ENCODE measurements at places on chromosomes 13 and 19.

DNA sequence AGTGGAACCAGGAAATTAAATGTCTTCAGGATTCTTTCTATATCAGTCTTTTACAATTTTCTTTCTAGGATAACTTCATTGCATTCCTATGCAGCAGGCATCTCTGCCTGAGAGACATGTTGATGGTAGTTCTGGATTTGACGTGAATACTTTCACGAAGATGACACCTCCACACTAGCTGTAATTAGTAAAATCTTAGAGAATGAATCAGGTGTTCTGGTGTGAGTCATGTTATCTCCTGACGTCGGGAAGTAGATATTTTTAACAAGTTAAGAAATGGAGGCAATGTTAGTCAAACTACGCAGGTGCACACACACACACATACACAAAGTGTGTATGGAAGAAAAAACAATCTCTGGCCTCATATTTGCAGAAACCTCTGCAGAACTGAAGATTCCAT lies 1661.3 kb upstream of the MIR17HG start:
- DNase-seq, result no peak

DNA sequence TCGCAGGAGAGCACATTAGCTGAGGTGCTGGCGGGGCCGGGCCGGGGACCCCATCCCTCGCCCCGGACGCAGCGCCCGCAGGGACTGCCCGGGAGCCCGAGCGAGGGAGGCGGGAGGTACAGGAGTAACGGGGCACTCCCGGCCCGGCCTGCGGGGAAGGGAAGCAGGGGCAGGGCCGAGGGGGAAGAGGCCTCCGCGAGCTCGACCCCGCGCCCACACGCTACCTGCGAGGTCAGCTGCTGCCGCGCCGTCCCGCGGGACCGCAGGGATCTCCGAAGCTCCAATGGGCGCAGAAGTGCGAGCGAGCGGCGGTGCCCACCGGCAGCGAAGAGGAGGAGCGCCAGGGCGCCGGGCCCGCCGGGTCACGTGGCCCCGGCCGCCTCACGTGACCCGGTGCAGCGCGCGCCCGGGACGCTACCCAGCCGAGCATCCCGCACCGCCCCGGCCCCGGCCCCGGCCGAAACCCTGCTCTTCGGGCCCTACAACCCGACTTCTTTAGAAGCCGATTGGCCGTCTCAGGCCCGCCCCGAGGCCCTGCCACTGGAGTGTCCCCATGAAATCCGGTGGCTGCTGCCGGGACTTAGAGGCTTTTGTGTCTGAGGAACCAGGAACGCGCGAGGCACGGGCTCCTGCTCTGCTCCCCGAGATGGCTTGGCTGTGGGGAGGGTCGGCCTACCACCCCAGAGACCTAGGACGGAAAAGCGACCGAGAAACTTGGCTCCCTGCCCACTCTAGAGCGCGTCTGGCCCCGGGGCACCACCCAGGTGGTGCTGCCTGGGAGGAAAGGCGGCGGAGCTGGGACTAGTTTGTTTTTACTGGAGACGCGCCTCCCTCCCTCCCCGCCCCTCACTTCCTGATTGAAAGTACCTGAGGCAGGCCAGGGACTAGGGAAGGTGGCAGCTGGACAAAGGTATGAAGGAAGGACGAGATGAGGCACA lies at the start of gene RCBTB1:
TSS of gene RCBTB1 (minus strand) at position 339 of the 938 bp plus-strand sequence. CDS start 18,279 bp downstream, outside the sequence.
- peak; percentile 74 for DNase-seq

- no peak for DNase-seq
These were observed 34.7 kb downstream of the NWD1 start for GRCh38 chr19:16754207-16754806.

GRCh38 chr19:4507150-4507452 lies 11.2 kb downstream of the PLIN4 start:
- no peak for DNase-seq

DNA sequence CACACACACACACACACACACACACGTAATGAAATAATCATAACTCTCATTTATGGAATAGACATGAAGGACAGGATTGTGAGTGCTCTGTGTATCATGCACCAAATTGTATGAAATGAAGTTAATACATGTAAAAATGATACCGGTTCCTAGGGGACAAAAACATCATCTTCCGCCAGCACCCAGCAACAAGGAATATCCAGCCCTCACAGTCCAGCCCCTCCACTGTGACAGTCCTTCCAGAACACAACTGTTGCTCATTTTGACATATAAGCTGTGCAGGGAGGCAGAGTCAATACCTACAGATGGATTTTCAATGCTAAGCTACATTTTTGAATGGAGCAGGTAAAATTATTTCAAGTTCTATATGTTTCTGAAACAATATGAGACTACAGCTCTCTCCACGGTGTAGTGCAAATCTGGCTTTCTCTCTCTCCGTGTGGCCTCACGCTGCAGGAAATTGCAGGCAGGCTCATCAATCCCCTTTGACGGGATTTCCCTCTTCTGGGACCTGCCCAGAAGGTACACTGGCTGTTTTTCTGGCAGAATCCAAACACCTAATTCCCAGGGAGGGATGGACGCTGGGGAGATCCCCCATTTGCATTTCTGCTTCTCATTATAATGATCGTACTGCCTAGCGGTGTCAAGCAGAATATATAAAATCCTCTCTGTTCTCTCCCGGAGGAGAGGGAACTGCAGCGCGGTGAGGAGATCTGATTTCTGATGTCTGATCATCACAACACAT lies 494.0 kb downstream of the LIG4 start:
- DNase-seq, result no peak

- no peak for DNase-seq
These were observed 183.7 kb upstream of the SPRY2 start for GRCh38 chr13:80524447-80525215.

DNA sequence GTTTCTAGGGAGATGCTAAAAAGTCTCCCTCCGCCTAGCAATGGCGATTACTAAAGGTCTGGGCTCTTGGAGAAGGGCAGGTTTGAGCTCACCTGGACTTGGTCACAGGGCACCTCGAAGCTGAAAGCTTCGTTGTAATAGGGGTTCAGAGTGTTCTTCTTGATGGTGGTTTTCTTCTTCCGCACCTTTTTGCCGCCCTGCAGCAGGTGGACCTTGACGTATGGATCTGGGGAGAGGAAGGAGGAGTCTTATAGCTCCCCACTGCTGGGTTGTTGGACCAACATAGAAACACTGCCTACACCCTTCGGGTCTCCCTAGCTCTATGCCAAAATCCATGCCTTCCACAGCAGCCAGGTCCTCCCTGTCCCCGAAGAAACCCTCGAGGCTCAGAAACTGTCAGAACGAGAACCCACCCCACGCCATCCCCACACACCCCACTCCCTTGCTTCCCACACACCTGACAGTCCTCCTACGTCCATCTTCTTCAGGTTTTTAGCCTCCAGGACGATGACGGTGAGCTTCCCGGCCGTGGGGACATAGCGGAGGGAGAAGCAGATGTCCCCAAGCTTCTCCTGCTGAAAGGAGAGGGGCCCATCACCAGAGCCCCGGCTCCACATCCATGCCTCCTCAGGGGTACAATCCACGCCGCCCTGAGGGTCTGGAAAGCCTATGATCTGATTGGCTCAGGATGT lies 5.5 kb downstream of the SYT5 start:
- no peak for DNase-seq

DNA sequence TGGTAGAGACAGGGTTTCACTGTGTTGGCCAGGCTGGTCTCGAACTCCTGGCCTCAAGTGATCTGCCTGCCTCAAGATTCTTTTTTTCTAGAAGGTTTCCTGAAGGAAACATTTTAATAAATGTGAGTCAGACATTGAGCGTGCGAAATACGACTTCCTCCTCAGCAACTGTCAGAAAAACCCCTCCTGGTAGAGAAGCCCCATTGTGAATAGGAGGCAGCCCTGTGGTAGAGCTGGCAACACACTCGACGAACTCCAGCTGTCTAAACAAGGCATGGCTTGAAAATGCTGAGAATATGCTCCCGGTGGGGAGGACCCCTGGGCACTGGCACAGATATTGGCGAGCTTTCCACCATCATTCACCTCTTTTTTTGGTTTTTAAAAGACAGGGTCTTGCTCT lies 9.8 kb downstream of the ZNF333 start:
- no peak for DNase-seq

DNA sequence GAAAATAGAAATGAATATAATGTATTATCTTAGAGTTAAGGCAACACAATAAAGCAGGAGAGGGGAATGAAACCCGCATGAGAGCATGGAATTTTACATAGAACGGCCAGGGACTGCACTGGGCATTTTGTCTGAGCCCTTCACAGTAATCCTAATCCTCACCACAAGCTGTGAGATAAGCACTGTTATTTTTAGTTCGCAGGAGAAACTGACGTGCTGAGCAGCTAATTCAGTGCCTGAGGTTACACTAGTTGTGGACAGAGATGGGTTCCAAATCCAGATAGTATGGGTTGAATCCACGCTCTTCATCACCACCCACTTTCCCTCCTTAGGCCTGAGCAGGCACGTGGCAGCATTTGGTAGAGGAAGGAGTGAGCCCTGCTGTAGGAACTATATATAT lies 24.8 kb upstream of the ZNF527 start:
- no peak for DNase-seq

DNA sequence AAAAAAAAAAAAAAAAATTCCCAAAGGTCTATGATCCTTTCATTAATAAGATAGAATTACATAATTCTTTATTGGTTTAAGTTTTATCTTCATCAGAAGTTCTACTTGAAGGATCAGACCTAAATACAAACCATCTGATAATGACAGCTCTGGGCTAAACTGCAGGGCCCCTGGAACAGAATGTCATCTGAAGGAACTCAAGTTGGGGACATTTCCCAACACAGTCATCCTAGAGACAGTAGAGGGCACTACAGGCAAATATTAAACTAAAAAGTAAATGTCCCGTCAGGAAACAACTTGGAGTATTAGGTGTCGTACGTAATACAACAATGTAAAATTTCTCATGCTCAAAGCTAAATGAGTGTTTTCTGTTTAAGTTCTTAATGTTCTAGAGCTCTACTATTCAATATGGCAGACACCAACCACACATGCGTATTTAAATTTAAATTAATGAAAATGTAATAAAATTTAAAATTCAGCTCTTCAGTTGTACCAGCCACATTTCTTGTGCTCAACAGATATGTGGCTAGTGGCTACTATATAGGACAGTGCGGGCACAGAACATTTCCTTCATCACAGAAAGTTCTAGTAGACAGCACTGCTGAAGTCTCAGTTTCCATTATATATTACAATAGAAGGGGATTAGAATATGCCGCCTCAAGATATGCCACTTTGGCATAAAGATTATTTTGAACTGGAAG lies 21.8 kb upstream of the NAXD start:
- peak; percentile 72 for DNase-seq

DNA sequence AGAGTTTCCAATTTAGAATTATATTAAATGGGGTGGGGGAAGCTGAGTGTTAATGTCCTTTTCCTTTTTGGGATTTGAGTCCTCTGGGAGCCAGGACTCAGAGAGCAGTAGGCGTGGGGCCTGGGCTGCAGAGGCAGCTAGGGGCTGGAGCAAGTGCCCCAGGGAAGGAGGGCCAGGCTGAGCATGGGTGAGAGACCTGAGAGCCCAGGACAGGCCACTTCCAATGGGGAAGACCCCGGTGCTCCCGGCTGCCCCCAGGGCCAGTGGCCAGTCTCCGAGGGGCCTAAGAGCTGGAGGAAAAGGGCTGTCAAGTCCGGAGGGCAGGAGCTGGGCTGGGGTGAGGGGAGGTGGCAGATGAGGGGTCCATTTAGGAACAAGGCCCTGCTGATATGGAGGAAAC lies 371.5 kb downstream of the ZNF536 start:
- DNase-seq, result no peak

- DNase-seq, result no peak
These were observed 38.2 kb downstream of the PTPRS start for GRCh38 chr19:5302396-5302795.

DNA sequence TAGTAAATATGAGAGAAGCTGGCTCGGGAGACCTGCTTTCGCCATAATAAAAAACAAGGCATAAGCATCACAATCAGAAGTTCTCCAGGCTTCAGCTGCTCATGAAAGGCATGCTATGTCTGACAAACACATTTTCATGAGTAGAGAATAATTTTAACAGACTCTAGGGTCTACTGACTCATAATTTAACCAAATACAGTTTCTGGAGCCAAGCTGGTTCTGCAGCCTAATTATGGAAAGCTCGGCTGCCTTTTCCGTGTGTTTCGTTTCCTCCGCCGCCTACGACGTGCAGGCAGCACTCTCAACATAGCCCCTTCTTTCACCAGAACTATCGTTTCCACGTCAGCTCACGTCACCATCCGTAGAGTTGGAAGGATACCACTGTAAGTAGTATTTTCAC lies 5.7 kb downstream of the MCF2L start:
- DNase-seq, result no peak

GRCh38 chr19:40465025-40465556 lies 454 bp downstream of the BLVRB start:
- DNase-seq, result no peak

DNA sequence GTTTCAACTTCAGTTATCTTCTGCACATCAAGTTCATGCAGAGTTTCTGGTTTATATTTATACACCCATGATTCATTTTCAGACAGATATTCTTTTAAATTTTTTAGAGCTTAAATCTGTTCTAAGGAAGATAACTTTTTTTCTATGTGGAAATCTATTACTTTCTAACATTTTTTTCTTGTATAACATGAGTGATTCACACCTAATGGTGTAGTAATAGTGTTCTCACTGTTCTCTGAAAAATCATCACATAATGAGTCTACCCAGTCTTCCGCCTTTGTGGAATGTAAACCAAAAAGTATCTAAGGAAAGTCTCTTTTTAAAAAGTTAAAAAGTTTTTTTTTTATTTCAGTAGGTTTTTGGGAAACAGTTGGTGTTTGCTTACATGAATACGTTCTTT lies 70.8 kb downstream of the FNDC3A start:
- DNase-seq, result no peak

DNA sequence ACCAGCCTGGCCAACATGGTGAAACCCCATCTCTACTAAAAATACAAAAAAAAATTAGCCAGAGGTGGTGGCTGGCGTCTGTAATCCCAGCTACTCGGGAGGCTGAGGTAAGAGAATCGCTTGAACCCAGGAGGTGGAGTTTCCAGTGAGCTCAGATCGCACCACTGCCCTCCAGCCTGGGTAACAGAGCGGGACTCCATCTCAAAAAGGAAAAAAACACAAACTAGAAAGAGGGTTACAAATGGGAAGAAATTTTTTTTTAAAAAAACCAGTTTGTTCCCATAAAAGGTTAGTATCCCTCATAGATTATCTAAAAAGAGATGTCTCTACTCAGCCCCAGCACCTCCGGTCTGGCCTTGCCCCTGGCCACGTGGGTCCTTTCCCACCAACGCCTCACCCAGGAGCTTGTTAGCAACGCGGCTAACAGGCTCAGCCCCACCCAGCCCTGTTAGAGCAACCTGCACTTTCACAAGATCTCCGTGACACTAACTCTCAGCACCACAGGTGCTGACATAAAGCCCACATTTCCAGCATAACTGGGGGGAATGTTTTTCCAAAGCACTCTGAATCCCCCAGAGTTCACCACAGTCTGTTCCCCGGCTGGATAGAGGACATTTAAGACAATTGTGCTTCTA lies 4.3 kb downstream of the DMKN start:
- DNase-seq, result peak; percentile 77

DNA sequence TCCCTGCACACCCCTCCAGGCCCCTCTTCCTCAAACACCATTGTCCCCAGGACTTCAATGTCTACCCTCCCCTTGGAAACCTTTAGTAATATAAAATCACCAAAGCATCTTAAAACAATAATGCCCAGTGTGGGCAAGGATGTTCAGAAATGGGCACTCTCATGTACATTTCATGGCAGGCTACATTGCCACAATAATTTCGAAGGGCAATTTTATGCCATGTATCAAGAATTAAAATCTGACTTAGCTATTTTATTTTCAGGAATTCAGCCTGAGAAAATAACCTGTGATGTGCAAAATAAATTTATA lies 35.8 kb upstream of the IGSF23 start:
- peak; percentile 1 for DNase-seq

Measured in HAP-1 (cell line).